ENCODE measurements at places on chromosomes 3 and 15.
A peak's percentile ranks its signal among the peaks of the same experiment; 100 is the strongest.

- no peak for DNase-seq
These were observed 249.7 kb downstream of the KCNMB2 start for GRCh38 chr3:178785961-178786360.

- DNase-seq: no peak
These were observed 103.1 kb downstream of the SPATA16 start for GRCh38 chr3:173037840-173038483.

DNA sequence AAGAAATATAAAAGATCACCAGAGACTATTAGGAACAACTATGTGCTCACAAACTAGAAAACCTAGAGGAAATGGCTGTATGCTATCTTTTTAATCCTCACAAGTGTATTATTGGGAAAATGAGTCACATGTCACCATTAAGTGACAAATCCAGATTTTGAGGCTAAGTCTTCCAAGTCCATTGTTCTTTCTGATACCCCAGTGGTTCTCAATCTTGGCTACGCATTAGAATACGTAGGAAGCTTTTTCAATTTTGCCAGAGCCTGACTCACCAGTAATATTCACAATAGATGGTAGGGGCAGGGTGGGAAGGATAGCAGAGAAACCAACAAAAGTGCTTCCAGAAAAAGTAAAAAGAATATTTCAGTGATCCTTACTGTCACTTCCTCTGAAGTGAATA lies 117.0 kb downstream of the FILIP1L start:
- no peak for DNase-seq

- DNase-seq: no peak
These were observed 42.9 kb downstream of the ISG20 start for GRCh38 chr15:88681610-88682221.

- DNase-seq: peak; percentile 14
These were observed 418.0 kb downstream of the PLCL2 start for GRCh38 chr3:17302774-17303173.

DNA sequence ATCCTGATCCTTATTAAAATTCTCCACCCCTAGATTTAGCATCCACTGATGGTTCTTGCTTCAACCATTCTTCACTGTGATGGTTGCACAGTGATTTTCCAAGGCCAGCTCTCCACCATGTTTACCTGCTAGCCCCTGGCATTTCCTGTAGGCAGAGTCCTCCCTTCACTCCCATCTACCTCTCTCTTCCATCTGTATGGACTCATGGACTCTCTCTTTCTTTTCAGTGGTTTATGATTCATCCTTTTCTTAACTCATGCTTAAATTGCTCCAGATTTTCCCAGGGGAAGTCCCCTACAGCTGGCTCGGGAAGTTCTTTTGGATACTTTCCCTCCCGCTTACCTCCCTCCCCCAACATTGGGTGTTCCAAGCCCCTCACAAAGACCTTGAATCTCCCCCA lies 18.7 kb downstream of the TGM4 start:
- DNase-seq: no peak

Measured in thyroid gland (tissue), 4 donors.